ENCODE measurements at places on chromosomes 1 and 21.

DNA sequence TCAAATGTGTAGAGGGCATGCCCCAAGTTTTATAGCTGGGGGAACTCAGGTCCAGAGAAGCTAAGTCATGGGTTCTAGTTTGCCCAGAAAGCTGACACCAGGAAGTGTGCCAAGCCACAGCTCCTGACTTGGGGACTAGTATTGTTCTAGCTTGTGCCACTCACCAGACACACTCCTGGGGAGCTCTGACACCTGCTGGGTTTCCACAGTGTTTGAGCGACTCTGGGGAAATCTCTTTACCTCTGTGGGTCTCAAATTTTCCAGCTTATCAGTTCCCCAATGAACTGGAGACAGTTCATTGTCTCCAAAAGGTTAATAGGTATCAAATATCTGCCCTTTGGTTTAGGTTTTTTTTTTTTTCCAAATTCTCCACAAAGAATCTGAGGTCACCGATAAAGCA, 4.2 kb downstream of the KISS1 start:
- no peak for DNase-seq

DNA sequence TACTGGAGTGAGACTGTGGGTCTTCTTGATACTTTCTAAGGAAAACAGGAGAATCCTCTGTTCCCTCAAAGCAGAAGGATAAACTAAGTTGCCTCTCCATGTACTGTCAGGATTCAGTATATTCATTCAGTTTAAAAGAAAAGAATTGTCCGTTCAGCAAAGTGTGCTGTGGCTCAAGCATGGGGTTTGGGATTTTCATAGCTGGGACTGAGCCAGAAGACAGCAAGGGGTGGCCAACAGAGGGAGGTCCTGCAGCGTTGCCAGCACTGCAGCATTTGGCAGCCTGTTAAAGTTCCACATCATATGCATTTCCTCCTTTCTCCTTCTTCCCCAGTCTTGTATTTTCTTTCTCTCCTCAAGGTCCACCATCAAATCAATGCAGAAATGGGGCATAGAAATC, 75.1 kb downstream of the DTL start:
- no peak for DNase-seq

- no peak for DNase-seq
Observed at GRCh38 chr1:100539836-100540536, 2.0 kb downstream of the GPR88 start.

- no peak for DNase-seq
Observed at GRCh38 chr1:224211206-224211962, 28.3 kb downstream of the DEGS1 start.

GRCh38 chr1:111242805-111243523, 15.5 kb downstream of the CHI3L2 start:
- no peak for DNase-seq

DNA sequence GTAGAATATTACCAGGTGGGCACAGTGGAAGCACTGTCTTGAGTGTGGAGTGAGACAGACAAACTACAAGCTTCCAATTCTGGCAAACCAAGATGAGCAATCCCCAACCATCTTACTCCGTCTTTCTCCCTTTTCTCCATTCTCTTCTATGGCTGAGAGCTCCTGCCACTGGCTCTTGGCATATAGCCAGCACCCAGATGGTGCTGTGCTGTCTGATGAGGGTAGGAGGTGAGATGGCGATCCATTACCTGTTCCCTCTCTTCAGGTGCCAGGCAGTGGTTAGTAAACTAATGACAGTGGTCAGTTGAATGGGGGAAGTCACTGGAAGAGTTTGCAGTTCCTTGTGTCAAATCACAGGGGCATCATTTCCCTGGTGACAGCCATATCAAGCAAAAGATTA, 108.4 kb downstream of the FNBP1L start:
- DNase-seq = no peak

DNA sequence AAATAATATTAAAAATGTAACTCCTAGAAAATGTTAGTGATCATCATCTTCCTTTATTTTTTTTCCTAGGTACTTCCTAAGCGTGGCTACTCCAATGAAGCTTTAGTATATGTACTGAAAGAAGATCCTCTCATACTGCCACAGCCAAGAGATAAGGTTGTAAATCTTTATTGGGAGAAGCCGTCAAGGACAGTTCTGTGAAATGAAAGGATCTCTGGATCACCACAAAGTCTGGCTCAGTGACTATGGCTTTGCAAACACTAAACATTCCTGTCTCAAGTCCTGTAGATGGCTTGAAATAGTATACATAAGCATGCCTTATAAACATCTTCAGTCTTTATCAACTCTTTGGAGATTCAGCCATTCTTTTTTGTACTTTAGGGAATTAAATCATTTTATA, 61.2 kb upstream of the DPH5 start:
- no peak for DNase-seq

- no peak for DNase-seq
Observed at GRCh38 chr1:47696737-47697441, 259.0 kb downstream of the FOXD2 start.

DNA sequence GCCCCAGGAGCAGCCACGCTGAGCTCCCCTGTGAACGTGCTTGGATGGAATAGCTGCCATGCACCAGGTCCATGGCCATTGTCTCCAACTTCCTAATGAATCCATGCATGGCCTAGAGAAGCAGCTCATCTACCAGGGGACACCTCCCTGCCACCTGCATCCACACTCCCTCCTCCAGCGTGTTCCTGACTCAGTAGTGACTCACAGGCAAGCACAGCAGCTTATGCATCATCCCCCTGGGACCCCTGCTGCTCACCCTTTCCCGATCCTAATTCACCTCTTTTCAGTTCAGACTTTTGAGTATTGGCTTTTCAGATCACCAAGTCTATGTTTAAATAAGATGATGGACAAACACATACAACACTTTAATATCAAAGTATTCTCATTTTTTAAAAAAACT, 39.9 kb upstream of the TADA1 start:
- no peak for DNase-seq

DNA sequence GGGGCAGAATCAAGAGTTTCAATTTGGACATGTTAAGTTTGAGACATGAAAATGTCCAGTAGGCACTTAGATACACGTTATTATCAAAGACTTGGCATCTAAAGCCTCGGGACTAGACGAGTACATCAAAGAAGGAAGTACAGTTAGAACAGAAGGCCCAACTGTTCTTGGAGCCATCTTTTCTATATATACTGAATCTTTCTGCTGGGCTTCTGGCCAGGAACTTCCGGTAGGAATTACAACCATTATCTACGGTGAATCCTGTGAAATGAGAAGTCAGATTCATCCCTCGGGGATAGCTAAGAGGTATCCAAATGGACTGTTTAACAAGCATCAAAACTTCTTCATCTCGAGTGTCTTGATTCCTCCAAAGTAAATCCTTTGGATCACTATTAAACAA, 34.4 kb upstream of the NRDC start:
- no peak for DNase-seq

DNA sequence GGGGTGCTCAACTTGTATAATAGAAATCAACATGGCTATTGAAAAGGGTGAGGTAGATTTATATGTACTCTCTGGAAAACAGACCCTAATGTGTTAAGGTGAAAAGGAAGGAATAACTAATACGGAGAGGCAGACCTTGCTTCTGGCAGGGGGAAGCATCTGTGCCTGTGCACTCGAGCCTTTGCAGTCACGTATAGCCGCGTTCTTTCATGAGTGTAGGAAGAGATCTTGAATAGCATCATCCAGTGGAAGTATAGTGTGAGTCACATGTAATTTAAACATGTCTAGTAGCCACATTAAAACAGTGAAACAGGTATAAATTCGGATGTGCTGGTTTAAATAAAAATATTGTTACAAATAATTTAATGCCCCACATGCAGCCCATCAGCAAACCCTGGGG, 3.0 kb downstream of the A3GALT2 start:
- no peak for DNase-seq

GRCh38 chr1:96488777-96489176, 232.8 kb upstream of the PTBP2 start:
- DNase-seq = no peak

DNA sequence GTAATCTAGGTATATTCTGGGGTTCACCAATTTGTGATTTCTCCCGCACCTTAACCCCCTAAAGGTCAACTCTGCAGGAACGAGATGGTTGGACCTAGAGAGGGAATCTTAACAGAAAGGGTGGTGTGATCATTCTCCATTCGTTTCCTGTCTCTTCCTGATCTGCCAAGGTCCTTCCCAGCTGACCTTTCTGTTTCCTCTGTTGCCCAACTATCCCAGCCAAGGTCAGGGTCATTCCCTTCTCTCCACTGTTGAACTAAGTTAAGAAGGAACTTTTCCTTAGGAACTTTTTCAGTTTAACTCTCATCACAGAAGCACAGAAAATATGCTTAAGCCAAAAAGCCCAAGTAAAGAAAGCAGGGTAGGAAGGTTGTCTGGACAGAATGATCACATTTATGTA, 49.3 kb downstream of the KAZN start:
- no peak for DNase-seq

- no peak for DNase-seq
Observed at GRCh38 chr1:61094677-61095469, 12.5 kb downstream of the NFIA start.

DNA sequence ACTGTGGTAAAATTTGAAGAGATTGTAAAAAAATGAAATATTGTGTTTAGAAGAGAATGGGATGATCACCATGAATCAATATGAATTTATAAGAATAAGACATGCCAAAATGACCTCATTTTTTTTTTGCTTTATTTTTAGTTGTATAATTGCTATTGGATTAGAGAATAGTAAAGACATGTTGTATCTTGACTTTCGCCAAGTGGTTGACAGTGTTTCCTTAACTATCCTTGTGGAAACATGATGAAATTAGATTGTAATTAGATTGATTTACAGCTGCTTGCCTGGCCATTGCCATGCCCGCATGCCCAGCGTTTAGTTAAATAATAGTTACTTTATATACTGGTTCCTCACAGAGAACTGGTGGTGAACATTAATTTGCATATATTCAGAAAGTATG, 154.9 kb downstream of the MAGI3 start:
- no peak for DNase-seq

- DNase-seq = no peak
Observed at GRCh38 chr1:147897029-147897752, 5.4 kb upstream of the GJA8 start.

GRCh38 chr1:235074523-235075047, 54.1 kb downstream of the TOMM20 start:
- peak; percentile 72 for DNase-seq

DNA sequence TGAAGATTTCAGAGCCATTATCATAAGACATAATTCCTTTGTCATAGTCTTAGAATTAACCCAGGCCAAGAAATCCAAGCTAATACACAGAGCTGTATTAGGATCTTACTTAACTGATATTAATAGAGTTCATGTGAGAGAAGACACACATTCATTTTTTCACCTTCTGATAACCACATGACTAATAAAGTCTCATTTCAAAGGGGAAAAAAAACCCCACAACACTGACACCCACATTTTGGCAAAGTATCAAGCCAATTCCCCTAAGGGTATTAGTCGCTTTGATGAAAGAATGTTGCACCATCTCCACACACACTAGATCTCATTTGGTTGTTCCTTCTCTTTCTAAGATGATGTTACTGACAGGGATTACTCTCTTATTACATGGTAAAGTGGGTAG, 344.4 kb upstream of the ESRRG start:
- no peak for DNase-seq

All from AG04449 (cell line).